ENCODE measurements at places on chromosomes 13 and 19.
A peak's percentile ranks its signal among the peaks of the same experiment; 100 is the strongest.

GRCh38 chr19:19748249-19748938 is 15.5 kb upstream of the ZNF14 start:
- DNase-seq, result peak; percentile 36

GRCh38 chr13:104006625-104007075 is 940.4 kb upstream of the SLC10A2 start:
- DNase-seq, result no peak

- no peak for DNase-seq
Measured at GRCh38 chr19:44905437-44906160, at the start of gene APOE. TSS of gene APOE (plus strand) at chr19:44905796. CDS start at chr19:44906625, 829 bp downstream.

DNA sequence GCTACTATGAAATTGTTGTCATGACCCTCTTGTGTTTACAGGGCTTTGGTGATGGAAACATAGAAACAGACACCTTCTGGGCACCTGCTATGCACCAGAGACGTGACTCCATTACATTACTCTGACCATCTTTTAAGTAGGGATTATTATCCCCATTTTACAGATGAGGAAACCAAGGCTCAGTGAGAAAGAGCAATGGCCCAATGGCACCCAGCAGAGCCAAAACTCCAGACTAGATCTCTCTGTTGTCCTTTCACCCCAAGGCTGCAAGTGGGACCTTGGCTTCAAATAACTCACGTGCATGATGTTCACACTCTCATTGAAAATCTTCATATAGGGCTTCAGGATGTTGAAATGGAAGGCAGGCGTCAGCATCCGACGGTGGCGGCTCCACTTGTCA is 5.9 kb downstream of the CYP4F2 start:
- no peak for DNase-seq

GRCh38 chr13:97285221-97285955 is 63.3 kb downstream of the MBNL2 start:
- DNase-seq, result no peak

- DNase-seq, result no peak
Measured at GRCh38 chr13:66716538-66716937, 513.6 kb downstream of the PCDH9 start.

DNA sequence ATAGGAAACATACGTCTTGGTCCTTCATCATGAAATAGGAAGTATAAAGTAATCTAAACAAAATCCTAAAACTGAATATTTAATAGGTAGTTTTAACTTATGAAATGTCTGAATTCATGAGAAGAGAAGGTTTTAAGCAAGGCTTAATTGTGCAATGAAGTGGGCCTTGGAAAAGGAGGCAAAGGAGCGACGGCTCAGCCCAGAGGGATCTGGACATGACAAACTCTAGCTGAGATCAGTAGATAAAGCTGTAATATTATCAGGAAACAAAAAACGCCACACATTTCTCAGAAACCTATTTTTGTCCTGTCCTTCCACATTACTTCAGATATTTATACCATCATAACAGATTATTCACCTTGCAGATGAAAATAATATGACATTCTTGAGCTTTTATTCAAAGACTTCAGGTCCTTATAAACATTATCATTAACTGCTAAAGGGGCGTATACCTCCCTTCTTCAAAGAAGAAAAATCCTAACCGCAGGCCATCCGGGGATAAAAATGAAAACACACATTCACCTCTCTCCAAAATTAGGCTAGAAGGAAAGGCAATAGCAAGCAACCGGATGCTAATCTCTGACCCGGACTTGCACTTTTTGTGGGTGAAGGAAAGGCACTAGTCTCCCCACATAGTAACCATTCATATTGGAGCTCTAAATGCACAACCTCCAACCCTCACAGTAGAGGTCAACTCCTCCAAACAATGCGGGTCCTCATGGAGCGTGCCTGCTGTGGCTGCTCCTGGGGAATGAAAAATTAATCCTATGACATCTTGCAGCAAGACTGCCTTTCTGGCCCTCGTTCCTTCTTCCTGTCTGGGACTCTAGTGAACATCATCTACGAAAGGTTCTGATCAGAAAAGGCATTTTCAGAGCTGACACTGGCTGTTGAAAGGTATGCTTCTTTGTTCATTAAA is 108.8 kb downstream of the TBC1D4 start:
- no peak for DNase-seq

GRCh38 chr19:3131168-3131567 is 4.7 kb upstream of the GNA15 start:
- no peak for DNase-seq

- DNase-seq, result no peak
Measured at GRCh38 chr19:46271481-46272197, 25.2 kb upstream of the HIF3A start.

DNA sequence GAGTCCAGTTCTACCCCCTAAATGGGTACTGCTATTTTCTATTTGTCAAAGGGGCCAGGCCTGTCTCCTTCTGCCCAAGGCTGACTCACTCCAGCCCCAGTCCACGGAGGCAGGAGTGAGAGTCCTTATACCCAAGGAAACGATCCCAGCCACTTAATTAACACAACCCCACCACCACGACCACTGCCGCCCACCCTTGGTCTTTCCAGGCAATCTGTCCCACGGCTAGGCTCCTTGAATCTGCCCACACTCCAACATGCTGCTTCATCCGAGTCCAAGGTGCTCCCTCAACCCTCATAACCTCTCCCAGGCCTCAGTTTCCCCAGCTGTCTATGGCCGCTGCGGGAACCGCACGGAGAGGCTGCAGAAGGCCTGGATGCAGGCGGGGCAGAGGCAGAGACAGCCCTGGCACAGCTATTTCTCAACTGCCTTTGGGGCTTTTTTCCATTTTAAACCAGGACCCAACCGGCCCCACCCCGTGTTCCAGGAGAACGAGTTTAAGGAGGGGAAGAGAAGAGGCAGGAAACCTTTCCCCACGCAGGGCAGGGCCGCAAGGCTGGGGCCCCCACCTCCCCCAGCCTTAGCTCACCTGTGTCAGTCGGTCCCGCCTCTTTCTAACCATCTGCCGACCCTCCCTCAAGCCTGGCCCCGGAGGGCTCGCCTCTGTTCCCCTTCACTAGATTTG is 746 bp downstream of the RAB3D start:
- no peak for DNase-seq

GRCh38 chr13:65855242-65855805 is 1374.8 kb downstream of the PCDH9 start:
- DNase-seq, result no peak

DNA sequence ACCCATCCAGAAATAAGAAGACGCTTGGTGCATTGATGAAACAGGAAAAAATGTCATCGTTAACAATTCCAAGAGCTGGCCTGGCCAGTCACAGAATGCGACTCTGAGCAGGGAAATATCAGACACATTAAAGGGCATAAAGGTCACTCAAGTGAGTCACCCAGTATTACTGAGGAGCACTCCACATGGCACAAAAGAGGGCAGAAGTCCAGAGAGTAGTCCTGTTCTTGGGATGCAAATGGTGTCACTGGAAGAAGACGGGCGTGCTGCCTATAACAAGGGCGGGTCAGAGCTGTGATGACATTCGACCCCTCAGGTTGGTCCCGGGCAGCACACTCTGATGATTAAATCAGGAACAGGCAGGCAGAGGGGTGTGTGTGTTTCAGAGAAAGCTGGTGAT is 720.3 kb downstream of the UQCRFS1 start:
- DNase-seq, result no peak

DNA sequence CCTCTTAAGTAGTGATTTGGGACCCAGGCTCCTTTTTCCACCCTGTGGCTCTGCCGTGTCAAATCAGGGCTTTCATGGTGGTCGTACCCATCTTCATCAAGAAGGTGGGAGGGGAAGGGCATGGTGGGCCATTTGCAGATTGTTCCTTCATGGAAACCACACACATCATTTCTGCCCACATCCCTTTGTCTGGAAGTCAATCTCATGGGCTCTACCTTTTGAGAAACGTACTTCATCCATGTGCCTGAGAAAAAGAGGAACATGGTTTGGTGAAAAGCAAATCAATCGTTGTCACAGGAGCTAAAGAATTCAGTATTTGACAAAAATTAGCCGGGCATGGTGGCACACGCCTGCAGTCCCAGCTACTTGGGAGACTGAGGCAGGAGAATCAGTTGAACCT is 233.4 kb downstream of the FOXO1 start:
- no peak for DNase-seq

- DNase-seq, result no peak
Measured at GRCh38 chr13:38498271-38498670, 148.6 kb downstream of the UFM1 start.

DNA sequence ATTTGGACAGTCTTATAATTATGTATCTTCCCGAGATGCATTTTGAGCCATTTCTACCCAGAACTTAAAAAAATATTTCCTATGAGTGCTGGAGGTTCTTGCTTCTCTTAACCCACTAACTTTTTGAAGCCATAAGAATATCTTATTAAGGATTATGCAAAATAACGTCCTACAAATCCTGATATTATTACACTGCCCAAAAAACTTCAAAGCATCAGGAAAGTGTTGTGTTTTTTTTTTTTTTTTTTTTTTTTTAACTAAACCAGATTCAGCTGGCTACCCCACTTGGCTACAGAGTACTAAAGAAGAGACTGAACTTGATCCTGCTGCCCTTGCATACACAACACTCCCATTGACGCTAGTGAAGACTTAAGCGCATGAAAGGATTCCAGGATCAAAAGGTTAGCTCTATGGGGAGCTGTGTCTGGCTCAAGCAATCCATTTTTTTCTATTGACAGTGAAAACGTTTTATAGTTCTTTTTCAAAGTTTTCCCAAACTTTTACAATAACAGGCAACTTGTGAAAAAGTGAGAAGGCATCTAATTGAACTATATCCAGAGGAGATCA is 141.4 kb downstream of the KCNRG start:
- no peak for DNase-seq

- no peak for DNase-seq
Measured at GRCh38 chr19:31272583-31273106, 76.6 kb downstream of the TSHZ3 start.

DNA sequence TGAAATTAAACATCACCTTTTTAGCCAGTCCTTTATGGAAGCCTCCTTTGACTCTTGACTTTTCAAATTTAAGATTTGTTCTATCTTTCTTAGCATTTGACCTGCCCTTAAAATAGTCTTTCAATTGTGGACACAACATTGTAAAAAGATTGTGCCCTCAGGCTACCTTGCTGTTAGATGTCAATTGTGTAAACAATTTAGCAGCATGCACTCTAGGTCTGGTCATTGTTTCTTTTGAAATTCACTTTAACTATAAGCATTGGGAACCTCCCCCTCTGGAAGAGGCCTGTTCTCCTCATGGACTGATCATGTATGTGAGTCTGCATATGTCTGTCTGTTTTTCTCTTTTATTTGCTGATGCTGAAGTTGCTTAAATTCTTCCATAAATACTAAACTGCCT is 31.5 kb upstream of the PABPC3 start:
- DNase-seq, result no peak

DNA sequence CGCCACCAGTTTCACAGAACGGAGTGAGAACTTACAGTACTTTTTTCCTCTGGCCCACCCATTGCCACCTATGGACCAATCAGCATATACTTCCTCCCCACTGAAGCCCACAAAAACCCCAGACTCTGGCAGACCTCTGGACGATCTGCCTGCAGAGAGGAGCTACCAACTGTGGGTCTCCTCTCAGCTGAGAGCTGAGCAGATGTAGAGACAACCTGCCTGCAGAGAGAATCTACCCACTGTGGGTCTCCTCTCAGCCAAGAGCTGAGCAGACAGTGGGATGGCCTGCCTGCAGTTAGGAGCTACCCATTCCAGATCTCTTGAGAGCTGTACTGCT is 69.7 kb downstream of the PIBF1 start:
- DNase-seq, result no peak

DNA sequence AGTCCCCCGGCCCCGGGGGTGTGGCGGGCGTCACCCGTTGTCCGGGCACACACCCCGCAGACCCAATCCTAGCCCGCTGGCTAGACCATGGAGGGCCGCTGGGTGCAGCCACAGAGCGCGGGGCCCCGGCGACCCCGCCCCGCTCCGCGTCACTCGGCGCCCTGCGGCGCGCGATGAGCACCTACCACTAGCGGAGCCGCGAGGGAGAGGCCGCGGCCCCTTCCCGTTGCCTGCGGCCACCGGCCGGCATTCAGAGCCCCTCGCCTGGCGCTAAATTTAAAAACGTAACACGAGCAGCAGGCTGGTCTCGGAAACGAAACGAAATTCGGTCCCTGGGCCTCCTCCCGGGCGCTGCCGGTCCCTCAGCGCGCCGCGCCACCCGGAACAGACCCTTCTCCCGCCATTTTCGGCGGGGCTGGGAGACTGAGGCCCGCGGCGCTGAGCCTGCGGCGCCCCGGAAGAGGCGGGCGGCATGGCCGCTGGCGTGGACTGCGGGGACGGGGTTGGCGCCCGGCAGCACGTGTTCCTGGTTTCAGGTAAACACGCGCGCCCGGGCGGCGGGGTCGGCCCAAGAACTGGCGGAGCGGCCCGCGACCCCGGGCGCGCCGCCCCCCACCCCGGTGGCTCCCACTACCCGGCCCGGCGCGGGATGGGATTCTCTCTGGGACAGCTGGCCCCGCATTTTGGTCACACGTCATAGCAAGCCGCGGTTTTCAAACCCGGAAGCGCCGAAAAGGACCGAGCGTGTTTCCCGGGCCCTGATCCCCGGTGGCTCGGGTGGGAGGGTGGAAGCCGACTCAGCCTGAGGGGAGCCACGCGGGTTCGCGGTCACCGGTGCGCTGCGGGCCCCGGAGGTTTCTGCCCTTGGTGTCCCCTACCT is at the start of gene RNASEH2B:
Gene RNASEH2B, plus strand, starts transcription at position 187 of the 880 bp plus-strand sequence. Its CDS starts 286 bp downstream, at position 473.
- peak; percentile 70 for DNase-seq

GRCh38 chr19:38089440-38089839 is 134.6 kb downstream of the DPF1 start:
- no peak for DNase-seq

GRCh38 chr19:4043966-4044715 is 22.6 kb downstream of the ZBTB7A start:
- DNase-seq, result no peak

DNA sequence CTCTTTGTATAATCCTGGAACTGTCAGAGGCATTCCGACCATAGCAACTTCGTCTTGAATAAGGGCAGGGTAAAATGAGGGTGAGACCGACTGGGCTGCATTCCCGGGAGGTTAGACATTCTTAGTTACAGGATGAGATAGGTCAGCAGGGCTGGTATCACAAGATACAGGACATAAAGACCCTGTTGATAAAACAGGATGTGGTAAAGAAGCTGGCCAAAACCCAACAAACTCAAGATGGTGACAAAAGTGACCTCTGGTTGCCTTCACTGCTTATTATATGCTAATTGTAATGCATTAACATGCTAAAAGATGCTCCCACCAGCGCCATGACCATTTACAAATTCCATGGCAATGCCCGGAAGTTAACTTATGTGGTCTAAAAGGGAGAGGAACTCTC is 27.7 kb upstream of the MBNL2 start:
- no peak for DNase-seq
